Caki2 (cell line): ENCODE measurements at places on chromosomes 1 and 21.

GRCh38 chr1:24968941-24969585, 39.0 kb upstream of the RUNX3 start:
- no peak for DNase-seq

DNA sequence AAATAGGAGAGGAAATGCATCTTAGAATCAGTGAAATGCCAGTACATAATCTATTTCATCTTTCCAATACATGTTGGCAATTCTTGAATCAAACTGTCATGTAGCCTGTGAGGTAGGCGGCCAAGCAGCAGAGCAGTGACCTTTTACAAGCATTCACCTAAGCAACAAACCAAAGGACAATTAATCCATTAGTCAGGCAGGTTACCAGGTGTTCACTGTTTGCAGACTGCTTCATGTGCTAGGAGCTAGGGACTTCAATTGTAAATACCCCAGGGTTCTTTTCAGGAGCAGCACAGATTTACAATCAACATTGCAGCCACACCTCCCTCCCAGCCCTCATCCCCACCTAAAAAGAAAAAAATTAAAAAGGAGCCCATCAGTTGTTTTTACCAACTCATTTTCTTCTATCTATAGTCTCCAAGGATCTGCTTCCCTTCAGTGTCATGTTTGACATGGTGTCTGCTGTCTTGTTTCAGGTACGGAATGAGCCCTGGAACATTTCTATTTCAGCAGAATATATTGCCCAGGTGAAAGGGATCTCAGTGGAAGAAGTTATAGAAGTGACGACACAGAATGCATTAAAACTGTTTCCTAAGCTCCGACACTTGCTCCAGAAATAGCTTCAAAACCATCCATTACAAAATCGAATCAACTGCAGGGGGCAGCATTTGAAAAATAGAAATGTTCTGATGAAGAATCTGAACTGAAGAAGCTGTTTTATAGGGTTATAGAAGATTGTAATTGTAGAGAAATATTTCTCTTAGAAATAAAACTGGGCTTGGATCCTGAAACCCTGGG, 23.0 kb downstream of the TATDN3 start:
- no peak for DNase-seq

DNA sequence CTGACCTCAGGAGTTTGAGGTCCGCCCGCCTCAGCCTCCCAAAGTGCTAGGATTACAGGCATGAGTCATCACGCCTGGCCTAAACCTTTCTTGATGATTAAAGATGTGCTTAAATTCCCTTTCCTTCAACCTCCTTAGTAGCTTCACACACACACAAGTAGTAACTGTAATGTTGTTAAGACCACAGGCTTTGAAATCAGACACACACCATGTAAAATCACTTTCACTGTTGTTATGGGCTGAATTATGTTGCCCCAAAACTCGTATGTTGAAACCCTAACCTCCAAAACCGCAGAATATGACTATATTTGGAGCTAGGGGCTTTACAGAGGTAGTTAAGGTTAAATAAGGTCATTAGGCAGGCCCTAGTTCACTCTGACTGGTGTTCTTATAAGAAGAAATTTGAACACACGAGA, 180.2 kb downstream of the NR5A2 start:
- DNase-seq = no peak

DNA sequence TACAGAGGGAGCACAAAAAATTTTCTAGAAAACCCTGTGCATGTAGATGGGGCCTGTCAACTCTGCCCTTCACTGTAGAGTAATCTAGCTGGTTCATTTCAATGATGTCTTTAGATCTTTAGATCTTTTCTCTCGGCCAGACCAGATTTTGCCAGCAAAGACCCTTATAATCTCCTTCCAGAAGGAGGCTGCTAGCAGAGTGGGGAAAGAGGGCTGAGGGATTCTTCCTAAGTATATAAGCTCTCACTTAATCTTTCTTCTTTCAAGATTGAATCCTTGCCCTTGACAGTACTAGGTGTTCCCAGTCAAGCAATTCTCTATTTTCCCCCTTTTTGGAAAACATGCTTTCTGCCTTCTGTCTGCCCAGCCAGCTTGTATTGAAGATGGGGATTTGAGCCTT, 34.3 kb downstream of the BCAS2 start:
- no peak for DNase-seq

- no peak for DNase-seq
These were observed 127.5 kb upstream of the SOD1 start for GRCh38 chr21:31531967-31532366.

DNA sequence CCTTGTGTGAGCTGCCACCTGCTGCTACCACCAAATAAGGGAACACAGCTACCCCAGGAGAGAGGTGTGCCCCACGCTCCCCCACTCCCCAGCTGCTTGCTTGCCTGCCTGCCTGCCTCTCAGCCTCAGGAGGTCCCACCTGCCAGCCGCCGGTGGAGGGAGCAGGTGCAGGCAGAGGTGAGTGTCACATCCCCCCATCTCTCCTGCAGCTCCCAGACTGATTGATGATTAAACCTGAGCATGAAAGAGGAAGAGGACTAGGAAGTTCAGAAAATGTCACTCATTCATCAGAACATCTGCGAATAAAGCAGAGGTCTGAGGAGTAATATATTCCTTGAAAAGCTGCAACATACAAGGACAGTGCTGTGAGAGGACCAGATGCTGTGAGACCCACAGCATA, 58.6 kb upstream of the HIVEP3 start:
- DNase-seq = no peak

DNA sequence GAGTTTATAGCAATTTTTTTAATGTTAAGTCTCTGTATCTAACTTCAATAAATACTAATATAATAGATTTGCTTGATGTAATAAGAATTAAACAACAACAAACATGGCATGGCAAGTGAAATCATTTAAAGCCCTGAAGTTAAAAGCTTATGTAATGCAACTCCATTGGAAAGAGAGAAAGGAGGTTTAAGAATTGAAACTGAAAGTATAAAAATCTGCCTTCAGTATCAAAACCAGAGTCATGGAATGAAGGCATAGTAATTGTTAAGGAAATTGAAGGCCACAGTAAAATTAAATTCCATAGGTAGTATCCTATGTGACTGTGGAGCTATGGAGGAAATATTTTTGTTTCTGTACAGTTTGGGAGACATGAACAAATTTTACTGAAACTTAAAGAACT, 55.1 kb downstream of the PRDX6 start:
- no peak for DNase-seq

DNA sequence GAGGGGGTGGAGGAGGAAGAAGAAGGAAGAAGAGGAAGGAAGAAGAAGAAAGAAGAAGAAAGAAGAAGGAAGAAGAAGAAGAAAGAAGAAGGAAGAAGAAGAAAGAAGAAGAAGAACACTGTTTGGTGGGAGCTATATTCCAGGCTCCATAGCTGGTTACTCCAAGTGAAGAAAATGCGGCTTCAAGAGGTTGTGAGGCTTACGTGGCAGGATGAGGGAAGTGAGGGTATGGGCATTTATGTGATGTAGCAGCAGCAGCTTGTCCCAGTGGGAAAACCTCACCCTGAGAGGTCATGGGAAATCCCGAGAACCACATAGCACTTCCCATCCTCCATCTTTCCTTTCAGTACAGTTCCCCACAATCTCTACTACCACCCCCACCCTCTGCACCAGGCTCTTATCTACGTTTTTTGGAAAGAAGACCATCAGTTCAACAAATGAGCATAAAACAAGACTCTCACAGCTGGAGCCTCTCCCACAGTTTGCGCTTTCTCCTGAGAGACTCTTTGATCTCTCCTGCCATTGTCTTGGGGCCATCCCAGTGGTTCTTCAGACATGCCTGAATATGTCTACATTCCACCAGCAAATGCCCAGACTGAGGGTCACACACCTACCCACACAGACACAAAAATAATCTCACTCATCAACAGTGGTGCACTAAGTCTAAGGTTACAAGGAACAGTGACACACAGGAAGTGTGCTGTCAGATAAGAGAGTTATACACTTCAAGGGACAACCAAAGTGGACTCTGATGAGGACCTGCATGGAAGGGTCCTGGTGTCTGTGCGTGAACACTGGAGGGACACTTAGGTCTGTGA, 77.9 kb upstream of the KCNJ15 start:
- no peak for DNase-seq
